Hypothalamus (tissue), 51 donors: ENCODE measurements at places on chromosomes 2 and 18.

GRCh38 chr2:74130211-74130995 is 17.3 kb downstream of the BOLA3 start:
- no peak for DNase-seq

- no peak for DNase-seq
Measured at GRCh38 chr2:242098034-242098433, 228.5 kb downstream of the RTP5 start.

DNA sequence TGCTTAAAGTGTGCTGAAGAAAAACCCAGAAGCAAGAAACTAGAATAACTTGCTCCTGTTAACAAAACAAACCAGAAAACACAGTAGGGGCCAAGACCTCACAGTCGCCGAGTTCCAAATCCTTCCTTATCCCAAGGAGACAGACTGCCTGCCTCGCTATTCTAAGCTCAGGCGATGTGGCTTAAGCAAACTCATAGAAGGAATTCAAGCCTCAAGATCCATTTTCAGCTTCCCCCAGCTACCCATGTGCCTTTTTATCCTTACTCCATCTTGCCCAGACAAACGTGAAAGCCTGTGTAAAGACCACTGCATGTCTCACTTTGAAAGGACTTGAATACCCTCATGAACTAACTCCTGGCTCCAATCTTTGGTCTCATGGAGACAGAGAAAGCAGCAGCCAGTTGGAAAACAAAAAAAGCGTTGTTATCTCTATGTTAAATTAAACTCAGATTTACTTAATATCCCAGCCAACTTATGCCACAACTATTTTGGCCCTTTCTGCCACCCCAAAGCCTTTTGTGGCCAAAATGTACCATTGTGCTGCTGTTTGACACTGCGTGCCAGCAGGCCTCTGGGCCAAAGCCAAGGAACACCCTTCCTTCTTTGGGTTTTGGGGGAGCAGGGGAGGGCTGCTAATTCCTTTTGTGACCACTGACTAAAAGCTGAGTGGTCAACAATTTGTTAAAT is 123.2 kb upstream of the FZD5 start:
- DNase-seq: no peak

- no peak for DNase-seq
Measured at GRCh38 chr2:190759749-190760213, 110.9 kb downstream of the NAB1 start.

GRCh38 chr2:96233880-96234316 is 25.3 kb upstream of the STARD7 start:
- DNase-seq: no peak
